ENCODE measurements at places on chromosomes 7 and 10. TPM values are rescaled to one million over a fixed set of nuclear protein-coding genes. Genes with fewer than 3 reads are reported as not detected.

Gene WDFY4
- polyA plus RNA-seq: 49.7 TPM

Gene DNAJB9
- polyA plus RNA-seq: 8.2 TPM

Gene MPP7
- polyA plus RNA-seq: 0.48 TPM

Gene OPN4
- not detected for polyA plus RNA-seq

Gene VSTM2A
- polyA plus RNA-seq: not detected

Gene SMARCD3
- polyA plus RNA-seq: 16.2 TPM

- DNase-seq: peak; percentile 68
Measured at GRCh38 chr7:47513741-47514241, 68.1 kb downstream of the TNS3 start.

GRCh38 chr7:108598914-108599580 is 29.4 kb downstream of the DNAJB9 start:
- no peak for DNase-seq

- DNase-seq: no peak
Measured at GRCh38 chr10:78433076-78433595, 399.5 kb downstream of the RPS24 start.

GRCh38 chr7:130912082-130912861 is 178.3 kb upstream of the KLF14 start:
- no peak for DNase-seq

DNA sequence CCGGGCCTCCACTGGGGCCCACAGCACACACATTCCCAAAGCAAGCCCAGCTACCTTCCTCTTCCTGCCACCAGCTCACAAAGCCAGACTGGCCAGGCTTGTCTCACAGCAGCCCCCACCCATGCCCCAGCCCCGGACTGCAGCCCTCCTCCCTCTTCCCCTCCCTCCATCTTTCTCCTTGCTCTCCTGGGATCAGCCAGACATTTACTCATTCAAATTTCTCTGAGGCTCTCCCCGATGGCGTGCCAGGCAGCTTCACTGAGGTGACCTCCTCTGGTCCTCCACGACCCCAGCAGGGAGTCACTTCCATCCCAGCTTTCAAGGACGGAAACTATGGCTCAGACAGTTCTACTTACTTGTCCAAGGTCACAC is 187.5 kb downstream of the GRID1 start:
- DNase-seq: peak; percentile 51

GRCh38 chr10:77151408-77151807 is 486.2 kb downstream of the KCNMA1 start:
- DNase-seq: no peak
